Mucosa of descending colon (tissue), 3 donors: ENCODE measurements at places on chromosomes 12 and 14.

GRCh38 chr12:100229876-100230275 lies 29.3 kb downstream of the ACTR6 start:
- no peak for DNase-seq

DNA sequence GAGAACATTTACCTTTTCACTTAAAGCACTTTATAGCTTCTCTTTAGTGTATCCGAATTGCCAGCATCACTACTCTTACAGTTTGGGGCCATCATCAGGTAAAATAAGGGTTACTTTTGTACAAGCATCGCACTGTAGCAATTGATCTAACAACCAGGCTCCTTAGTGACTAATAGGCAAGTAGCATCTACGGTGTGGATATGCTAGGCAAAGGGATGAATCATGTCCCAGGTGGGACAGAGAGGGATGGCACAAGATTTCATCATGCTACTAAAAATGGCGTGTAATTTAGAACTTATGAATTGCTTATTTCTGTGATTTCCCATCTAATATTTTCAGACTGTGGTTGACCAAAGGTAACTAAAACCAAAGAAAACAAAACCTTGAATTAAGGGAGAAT lies 582.3 kb downstream of the KCNH5 start:
- DNase-seq: no peak

- no peak for DNase-seq
Observed at GRCh38 chr14:92340931-92341330, 18.0 kb downstream of the SLC24A4 start.

GRCh38 chr14:73333031-73333430 lies 95.7 kb downstream of the PAPLN start:
- DNase-seq: no peak

GRCh38 chr12:108985750-108986149 lies 35.1 kb downstream of the SVOP start:
- no peak for DNase-seq

- no peak for DNase-seq
Observed at GRCh38 chr14:69838881-69839416, 40.3 kb upstream of the SMOC1 start.

DNA sequence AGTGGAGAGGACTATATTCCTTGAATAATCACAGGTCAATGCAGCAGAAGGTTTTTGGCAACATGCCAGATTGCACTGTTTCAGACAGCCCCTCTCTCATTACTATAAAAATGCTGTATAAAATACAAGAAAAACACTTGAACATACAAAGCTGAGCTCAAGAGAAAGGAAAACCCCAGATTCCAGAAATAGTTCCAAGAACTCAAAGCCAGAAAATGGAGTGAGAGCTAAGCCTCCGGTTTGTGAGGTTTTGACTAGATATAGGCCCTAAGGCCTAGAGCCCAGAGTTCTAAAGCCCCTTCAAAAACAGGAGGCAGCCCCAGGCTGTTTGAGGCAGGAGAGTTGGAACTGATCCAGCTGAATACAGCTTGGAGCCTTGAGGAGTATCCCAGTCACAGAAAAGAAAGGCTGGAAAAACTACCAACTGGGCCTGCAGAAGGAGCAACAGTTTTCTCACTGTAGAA lies 29.4 kb upstream of the ACTN1 start:
- no peak for DNase-seq

GRCh38 chr12:45298721-45299692 lies 83.1 kb downstream of the ANO6 start:
- DNase-seq: no peak

DNA sequence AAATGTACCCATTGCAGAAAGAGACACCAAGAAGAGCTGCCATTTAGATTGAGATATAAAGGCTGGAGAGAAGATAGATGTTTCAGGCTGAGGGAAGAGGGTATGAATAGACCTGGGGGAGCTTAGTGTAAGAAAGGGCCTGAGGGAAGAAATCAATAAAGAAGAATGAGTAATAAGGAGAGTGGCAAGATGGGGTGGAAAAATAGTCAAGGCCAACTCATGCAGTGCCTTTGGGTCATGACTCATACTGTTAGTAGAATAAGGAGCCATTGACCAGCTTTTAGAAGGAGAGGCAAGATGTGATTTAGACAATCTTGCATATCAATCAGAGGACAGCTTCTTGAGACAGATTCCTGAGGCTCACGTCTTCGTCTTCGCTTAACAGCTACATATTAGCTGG lies 287.5 kb downstream of the DUSP6 start:
- DNase-seq: no peak

- peak; percentile 31 for DNase-seq
Observed at GRCh38 chr14:105883066-105884005, 357.0 kb downstream of the TMEM121 start.

DNA sequence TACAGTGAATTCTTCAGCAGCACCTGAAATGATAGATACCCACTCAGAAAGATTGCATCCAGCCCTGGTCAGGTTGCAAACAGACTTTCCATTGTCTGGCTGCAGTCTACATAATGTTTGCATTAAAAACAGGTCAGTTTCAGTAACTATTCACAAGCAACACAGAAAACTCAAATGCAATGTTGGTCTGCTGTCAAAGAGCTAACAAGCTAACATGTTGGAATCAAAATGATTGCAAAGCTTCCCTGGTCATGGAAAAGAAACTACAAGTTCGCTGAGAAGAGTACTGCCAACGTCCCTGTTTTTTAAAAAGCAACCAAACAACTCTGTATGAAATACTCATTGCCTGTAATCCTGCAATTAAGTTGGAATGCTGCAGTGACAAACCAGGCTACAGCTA lies 374.7 kb downstream of the ADAMTS20 start:
- DNase-seq: no peak

DNA sequence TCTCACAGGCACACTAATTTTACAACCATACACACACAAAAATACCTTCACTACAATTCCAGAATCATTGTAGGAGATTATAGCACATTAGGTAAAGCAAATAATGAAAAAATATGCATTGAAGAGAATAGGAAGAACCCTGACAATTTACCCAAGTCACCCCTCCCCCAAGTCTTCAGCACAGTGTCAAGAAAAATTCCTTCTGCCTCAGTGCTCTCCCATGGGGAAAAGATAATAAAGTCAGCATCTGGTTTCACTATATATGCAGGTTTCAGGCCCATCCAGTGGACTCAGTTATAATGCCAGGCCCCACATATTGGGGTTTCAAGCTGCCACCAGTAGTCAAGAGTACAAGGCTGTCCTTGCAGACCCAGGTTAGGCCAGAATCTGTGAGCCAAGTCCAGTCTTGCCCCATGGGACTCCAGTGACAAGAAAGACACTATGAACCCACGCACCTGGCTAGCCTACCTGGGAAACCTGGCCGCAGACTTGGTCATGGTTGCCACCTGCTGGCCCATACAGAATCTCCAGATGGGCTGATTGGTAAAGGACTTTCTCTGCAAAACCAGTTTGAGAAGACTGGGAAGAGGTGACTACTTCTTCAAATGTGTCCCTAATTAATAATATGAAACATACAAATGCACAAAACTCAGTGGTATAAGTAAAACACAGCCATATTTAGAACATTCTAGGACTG lies 398.6 kb upstream of the FLRT2 start:
- DNase-seq: no peak

DNA sequence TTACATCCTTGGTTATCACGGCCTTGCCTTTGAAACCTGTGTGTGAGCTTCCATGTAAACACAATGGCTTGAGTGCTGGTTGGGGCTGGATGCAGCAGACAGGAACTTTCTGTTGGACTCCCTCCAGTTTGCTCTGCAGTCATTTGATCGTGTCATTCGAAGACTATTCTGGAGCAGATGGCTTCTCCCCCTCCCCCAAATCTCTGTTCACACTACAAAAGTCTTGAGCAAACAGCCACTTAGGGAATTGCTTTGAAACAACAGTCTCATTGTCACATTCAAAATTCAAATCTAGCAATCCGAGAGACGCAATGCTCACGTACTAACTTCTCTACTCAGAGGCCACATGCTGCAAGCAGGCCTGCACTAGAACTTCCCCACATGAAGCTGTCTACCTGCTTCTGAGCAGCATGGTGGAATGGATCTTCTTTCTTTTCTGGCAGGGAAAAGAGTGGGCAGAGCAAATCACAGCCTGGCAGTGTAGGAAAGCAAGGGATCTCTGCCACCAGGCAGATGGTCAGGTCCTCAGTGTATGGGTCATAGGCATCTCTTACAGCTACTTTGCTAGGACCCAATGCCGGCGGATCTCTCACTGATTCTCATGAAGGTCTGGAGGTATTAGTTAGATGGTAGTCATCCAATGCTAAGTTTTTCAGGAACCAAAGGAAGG lies 214.2 kb downstream of the PPM1H start:
- DNase-seq: no peak

GRCh38 chr12:79309039-79309438 lies 381.7 kb downstream of the PAWR start:
- DNase-seq: no peak

DNA sequence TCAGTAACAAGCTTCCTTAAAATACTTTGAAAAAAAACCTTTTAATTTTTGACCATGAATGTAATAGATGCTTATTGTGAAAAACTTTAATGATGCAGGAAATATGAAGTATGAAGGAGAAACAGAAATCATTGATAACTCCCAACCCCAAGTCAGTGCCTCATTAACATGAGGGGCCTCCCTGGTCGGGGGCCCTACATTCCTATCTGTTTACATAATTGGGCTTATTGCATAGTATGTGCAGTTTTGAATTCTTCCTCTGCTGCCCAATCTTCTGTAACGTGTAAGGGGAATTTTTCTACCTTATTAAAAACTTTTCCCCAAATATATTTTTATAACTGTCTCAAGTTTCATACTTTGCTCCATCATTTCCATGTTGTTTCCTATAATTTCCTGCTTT lies 63.0 kb downstream of the SLC25A47 start:
- DNase-seq: no peak

DNA sequence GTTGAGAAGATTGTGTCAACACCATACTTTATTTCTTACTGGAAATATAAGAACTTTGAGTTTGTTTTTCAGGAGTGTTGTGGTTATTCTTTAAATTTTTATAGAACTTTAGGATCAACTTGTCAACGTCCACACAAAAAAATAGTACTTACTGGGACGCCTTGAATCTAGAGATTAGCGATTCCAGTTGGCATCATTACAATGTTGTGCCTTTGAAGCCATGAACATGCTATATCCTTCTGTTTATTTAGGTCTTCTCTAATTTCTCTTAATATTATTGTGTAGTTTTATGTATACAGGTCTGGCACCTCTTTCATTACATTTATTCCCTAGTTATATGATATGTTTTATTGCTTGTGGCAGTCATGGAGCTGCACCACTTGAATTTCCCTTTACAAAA lies 320.8 kb upstream of the CCDC196 start:
- DNase-seq: no peak

DNA sequence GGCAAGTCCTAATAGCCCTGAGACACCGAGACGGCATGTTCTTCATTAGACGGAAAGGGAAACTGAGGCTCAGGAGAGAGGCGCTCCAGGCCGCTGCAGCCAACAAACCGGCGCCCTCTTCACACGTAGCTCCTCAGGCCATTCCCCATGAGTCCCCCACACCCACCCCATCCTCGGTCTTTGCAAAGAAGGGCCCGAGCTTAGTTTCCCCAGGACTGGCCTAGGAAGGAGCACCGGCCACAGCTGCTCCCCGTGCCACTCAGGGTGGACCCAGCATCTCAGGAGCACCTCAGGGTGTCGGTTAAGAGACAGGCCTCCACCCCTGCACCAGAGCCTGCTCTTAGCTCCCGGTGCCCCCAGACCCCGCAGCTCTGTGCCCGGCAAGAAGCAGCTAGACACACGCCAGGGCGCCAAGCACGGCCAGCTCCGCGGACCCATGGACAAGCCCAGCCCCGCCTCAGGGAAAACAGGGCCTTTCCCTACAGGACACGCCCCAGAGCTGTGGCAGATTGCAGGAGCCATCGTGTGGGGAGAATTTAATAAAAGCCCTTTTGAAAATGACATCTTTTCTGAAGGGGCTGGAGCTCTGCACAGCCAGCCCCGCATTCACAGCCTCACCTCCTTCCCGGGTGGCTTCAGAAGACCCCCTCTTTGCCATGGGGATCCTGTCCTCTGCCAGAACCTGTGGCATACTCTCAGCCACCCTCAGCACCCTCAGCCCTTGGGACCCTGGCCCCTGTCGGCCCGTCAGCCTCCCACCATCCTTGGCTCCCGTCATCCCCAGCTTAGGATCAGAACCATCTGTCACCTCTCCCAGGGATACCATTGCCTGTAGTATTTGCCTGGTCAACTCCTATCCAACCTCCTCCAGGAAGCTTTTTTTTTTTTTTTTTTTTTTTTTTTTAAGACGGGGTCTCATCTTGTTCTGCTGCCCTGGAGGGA lies 59.7 kb downstream of the LGMN start:
- peak; percentile 65 for DNase-seq

GRCh38 chr12:8947737-8948136 lies 1.7 kb downstream of the M6PR start:
- DNase-seq: no peak

- no peak for DNase-seq
Observed at GRCh38 chr12:13130981-13131380, 27.5 kb upstream of the GSG1 start.

DNA sequence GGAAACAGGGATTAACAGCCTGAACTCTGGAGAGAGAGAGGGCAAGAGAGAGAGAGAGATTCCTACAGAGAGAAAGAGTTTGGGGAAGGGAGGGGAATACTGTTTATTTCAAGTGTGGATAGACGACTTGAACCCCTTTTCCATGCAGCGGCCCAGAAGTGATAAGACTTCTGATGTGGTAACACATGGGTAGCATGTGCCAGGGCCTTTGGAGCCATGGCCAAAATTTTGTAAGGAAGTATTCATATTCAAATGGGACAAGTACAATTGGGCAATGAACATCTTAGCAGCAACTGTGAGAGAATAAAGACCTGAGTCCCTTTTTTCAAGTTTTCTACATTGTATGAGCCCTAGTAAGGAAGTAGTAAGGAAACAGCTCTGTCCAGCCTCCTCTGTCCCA lies 42.4 kb upstream of the CCDC196 start:
- DNase-seq: no peak

GRCh38 chr14:74599946-74600345 lies 12.1 kb downstream of the LTBP2 start:
- DNase-seq: no peak

DNA sequence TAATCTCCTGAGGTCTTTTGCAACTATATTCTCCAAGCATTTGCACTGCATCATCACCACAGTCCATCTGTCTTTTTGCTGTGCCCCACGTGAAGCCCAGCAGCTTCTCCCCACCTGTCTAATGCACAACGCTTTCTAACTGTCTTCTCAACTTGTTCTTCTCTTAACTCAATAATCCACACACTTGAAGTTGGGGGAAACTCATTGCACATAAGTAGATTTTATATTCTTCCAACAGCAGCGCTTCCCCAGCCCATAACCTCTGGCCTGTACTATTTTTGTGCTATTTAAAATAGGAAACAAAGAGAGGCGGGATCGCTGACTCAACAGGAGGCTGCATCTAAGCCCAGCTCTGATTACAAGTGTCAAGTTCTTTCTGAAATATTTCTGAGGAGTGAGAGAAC lies 226.7 kb downstream of the GXYLT1 start:
- DNase-seq: no peak

GRCh38 chr14:98614741-98615140 lies 657.3 kb downstream of the BCL11B start:
- no peak for DNase-seq

DNA sequence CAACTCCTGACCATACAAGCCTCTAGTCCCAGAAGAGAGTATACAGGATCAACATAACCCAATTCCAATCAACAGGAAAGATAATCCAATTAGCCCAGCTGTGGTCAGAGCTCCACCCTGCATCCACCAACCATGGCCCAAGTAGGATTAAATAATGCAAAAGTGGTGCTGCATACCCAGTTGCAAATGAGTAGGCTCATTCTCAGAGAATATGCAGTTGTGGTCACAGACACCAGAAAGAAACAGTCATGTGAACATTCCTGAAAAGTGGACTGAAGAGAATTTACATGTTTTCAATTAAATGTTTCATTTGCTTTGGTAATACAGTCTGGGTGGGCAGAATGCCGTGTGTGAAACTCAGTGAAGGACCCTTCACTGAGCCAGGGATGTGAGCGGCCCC lies 167.2 kb upstream of the BMP4 start:
- no peak for DNase-seq
